ENCODE measurements at places on chromosomes 2 and 18.

GRCh38 chr2:193695367-193695766 is 1500.6 kb upstream of the TMEFF2 start:
- no peak for DNase-seq

- no peak for DNase-seq
Measured at GRCh38 chr18:23071285-23071684, 64.0 kb upstream of the CABLES1 start.

GRCh38 chr18:57523171-57523956 is 63.1 kb downstream of the FECH start:
- DNase-seq, result no peak

DNA sequence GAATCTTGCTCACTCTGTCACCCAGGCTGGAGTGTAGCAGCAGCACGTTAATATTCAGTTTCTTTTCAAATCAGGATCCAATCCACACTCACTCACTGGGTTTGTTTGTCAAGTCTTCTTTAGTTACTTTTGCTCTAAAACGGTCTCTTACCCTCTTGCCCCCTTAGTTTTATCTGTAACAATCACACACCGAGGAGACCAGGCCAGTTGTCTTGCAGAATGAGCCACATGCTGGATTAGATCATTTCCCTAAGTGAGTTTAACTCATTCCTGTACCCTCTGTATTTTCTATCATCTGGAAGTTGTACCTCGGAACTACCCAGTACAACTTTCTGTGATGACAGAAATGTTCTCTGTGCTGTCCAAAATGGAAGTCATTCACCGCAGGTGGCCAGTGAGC is 20.7 kb upstream of the TOGARAM2 start:
- DNase-seq, result no peak

DNA sequence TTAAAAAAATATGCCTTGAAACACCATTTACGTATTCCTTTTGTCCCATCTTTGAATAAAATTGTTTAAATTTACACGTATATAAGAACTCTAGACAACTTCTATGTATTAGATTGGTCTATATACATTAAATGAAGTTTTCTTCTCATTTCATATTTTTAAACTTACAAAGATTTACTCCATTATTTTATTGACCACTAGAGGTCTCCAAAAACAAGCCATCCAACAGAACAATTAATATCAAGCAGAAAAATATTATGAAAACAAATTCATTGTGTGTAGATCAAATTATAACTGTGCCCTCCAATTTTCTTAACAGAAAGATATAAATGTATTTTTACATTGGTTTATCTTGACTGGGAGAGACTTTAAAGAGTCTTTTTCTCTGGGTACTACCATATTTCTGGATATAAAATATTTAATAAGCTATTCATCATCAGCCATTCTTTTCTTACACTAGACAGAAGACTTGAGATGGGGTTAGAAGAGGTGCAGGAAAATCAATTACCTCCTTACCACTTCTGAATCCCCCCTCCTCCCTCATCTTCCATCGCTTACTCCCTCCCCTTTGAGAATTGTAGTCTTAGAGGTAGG is 66.5 kb downstream of the DPP4 start:
- DNase-seq, result no peak

DNA sequence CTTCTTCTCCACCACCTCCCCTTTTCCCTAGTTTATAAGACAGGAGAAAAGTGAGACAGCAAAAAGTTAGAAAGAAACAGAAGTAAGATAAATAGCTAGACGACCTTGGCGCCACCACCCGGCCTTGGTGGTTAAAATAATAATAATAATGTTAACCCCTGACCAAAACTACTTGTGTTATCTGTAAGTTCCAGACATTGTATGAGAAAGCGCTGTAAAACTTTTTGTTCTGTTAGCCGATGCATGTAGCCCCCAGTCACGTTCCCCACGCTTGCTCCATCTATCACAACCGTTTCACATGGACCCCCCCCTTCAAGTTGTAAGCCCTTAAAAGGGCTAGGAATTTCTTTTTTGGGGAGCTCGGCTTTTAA is 1.5 kb upstream of the BUB1 start:
- no peak for DNase-seq

DNA sequence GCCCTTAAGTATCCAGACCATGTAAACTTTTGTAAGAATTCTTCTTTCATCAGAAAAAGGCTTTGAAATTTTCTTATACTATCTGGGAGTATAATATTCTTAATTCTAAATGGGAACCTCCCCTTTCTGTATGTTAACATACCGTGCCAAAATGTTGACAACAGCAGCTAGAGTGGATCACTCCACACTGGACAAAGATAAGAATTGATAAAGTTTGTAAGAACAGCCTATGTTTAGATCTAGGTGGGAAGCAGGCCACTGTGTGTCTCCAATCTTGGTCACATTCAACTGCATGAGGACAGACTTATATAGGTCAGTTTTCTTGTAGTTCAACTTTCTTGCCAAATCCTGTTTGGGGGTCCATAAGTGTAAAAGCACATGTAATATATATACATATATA is 235.7 kb downstream of the RPIA start:
- no peak for DNase-seq

DNA sequence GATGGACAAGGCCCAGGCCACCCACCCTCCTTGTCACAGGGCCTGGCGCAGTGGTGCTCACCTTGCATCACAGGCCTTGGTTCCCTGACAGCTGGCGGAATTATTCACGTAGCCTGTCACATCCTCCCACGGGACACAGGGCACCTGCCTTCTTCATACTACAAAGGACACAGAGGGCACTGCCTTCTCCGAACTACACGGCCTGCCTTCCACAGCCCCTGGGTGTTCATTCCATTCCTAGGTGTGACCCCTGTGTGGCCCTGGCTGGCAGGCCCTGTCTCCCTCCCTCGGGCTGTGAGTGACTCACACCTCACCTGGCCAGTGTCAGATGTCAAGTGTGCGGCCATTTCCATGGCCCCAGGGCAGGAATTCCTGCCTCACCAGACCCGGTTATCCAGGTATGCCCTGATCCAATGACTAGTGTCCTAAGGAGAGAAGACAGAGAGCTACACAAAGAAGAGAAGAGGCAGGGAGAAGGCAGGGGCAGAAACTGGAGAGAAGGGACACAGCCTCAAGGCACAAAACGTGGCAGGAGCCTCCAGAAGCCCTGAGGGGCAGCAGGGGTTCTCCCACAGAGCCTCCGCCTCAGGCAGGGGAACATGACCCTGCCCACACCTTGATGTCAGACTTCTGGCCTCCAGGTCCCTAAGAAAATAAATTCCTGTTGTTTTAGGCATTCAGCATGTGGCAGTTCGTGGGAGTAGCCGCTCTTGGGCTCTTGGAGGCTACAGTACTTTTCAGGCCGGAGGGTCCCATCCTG is 43.4 kb downstream of the MBP start:
- no peak for DNase-seq

GRCh38 chr18:24446453-24446852 is 14.0 kb upstream of the HRH4 start:
- no peak for DNase-seq

DNA sequence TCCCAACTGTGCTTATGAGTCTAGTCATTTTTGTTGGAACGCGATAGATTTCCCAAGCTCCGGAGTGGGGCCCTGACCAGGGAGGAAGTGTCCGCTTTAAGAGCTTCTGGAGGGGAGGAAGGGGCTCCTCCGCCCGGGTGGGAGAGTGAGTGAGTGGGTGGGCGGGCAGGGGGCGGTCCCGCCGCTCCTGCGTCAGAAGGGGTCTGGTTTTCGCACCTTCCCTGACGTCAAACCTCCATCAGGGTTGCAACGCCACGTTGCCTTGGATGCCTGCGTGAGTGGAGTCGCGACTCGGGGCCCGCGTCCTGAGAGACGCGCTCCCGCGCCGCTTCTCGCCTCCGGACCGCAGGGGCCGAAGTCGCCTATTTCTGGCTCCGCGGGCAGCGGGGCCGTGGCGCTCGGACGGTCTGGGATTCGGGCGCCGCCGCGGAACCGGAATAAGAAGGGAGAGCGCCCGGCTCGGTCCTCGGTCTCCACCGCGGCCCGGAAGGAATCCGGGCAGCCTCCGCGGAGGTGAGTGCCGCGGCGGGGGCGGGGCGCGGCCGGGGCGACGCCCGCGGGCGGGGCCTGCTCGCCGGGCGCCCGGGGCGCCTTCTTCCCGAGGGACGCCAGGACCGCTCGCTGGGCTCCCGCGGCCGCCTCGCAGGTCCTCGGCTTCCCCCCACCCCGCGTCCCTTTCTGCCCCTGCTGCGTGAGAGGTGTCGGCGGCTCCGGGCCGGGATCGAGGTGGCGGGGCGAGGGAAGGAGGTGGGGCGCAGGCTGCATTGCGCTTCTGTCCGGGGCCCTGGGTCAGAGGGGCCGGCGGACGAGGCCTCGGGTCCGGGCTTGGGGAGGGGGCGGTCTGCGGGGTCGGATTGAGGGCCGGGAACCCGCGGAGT is at the start of gene ZDBF2:
Gene ZDBF2 (plus strand): TSS at position 230 of the 878 bp plus-strand sequence. CDS start 7,187 bp downstream, outside the sequence.
- peak; percentile 50 for DNase-seq

DNA sequence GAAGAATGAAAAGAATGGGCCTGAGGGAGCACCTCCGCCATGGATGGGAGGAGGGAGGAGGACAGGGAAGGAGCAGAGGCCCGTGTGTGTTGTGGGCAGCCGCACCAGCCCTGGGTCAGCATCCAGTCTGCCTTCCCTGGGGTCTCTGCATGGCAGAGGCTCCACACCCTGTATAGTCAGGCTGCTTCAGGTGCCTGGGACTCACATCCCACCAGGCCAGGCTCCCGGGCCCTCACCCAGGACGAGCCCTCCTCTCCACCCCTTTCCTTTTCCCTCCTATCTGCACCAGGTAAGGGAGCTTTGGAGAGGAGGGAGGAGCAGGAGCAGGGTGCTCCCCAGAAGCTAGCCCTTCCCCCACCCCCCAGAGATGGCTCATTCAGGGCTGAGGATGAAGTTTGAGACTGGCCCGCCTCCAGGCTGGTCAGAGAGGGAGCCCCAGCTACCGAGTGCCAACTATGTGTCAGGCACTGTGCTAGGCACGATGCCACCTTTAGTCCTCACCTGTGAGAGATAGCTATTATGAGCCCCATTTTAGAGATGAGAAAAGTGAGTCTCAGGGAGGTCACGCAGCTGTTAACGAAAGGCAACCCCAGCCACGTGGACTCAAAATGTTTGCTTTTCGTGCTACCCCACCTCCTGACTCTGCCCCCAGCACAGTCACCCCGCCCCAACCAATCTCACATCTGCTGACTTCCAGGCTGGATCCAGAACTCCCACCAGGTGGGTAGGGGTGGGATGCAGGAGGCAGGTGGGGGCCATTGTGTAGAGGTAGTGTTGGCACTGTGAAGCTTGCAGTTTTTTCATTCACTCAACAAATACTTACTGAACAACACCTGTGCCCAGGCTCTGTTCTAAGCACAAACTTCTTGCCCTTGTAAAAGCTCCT is 242.1 kb downstream of the DYSF start:
- DNase-seq, result no peak

GRCh38 chr2:218405746-218406208 is 6.1 kb downstream of the CTDSP1 start:
- no peak for DNase-seq

DNA sequence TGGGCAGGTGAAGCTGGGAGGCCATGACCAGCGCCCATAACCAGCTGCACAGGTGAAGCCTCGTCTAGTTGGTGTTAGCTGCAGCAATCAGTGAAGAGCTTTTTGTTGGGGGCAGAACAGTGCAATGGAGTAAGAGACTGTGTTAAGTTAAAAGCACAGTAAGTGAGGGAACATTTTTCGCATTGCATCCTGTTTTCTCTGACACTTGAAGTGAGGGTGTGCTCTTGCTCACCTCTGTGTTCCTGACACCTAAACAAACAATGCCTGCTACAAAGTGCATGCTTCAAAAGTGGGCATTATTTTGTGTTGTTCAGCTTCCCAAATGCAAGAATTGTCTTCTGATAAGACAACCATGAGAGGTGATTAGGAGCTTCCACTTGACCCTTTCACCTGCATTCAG is 324.0 kb upstream of the ACVR2A start:
- DNase-seq, result no peak

DNA sequence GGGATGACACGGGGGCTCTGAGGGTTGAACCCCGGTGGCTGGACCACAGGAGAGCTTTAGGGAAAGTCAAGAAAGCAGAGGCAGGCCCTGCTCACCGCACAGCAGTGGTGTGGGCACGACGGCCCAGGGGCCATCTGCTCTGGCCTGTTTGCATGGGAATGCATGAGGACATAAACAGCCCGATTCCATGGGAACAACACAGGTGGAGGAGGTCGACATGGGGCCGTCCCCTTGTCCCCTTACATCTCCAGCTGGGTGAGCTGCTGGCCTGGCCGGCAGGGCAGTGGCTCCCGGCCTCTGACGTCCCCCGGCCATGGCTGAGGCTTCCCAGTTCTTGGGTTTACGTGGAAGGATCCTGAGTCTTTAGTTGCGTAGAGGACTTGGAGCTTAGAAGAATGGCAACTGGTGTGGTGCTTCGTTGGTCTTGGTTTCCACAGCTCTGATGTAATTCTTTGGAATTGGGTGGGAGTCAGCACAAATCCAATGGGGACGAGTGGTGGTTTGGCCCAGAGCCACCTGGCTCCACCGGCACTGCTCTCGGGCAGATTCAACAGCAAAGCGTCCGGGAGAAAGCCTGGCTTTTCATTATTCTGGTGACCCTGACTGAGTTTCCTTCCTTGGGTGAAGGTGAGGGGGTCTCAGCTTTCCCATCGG is 98.3 kb upstream of the HDAC4 start:
- DNase-seq, result no peak

DNA sequence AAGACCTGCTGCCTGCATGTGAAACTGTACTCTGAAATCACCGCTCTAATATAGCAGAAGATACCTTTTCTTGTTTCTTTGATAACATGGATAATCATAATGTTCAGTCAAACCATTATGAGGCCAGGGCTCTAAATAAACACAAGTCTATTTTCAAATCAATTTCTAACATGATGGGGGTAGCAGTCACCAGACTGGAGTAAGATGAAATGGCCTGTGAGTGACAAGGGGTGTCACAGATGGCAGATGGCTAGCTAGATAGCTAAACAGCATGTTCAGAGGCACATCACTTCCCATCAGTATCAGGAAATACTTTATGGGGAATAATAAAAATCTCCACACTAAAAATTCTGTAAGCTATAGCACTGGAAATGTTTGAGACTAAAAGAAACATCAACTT is 14.0 kb downstream of the MBD2 start:
- no peak for DNase-seq

DNA sequence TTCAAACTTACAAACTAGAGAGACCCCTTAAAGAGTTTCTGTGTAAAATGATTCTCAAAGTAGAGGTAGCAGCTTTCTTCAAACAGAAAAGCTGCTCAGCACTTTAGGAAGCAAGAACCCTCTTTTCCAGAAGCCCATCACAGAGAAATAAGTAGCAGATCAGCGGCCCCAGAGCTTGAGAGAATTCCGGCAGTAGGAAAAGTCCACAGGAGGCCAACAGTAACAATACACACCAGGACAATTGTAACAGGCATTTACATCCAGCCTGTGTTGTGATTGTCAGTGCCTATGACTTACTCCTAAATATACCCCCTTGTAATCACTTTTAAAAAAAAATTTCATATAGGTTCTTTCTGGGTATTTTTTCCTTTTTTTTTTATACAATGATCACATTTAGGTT is 161.4 kb upstream of the ACVR2A start:
- DNase-seq, result no peak

GRCh38 chr2:197239434-197239833 is 71.1 kb downstream of the ANKRD44 start:
- no peak for DNase-seq
